Progenitor cell of endocrine pancreas (in vitro differentiated cells): ENCODE measurements at places on chromosomes 6 and 20.
A peak's percentile ranks its signal among the peaks of the same experiment; 100 is the strongest.

DNA sequence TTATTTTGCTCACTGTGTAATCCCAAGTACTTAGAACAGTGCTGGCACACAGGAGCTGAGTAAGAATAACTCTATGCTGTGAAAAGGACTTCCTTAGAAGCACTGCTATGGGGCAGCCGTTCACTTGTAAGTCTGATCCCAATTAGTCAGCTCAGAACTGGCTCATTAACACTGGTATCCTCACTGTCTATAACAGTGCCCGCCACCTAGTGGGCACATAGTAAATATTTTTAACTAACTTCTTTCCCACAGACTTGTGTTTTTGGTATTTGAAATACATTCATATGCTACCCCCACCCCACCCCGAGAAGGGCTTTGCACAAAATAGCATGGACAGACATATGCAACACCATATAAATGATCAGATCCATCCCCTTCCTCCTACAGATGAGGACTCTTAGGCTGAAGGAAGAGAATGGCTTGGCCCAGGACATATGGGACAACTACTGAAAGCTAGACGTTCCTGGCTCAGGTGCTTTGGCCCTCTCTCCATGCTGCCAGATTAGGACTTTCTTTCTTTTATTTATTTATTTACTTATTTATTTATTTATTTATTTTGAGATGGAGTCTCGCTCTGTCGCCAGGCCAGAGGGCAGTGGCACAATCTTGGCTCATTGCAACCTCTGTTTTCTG, 47.1 kb downstream of the DST start:
- no peak for DNase-seq

DNA sequence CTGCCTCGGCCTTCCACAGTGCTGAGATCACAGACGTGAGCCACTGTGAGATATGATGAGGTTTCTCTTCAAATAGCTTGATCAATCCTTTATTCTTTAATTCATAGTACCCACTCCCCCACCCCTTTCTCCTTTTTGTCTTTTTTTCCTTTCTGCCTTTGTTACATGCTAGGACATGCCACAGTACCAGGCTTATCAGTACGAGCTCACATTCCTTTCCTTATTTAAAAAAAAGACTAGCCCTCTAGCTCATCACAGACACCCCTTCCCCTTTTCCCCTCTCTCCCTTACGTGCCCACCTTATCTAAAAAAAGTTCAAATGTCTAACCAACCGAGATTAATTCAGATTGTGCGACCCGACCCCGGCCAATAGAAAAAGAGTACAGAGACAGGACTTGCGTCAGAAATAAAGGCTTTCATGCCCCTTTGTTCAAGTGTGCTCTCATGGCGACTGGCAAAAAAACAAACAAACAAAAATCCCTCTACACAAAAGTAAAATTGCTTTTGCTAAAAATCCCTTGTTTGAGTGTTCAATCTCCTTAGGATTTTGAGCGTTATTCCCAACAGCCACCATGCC, 49.2 kb downstream of the MRAP2 start:
- DNase-seq, result no peak

DNA sequence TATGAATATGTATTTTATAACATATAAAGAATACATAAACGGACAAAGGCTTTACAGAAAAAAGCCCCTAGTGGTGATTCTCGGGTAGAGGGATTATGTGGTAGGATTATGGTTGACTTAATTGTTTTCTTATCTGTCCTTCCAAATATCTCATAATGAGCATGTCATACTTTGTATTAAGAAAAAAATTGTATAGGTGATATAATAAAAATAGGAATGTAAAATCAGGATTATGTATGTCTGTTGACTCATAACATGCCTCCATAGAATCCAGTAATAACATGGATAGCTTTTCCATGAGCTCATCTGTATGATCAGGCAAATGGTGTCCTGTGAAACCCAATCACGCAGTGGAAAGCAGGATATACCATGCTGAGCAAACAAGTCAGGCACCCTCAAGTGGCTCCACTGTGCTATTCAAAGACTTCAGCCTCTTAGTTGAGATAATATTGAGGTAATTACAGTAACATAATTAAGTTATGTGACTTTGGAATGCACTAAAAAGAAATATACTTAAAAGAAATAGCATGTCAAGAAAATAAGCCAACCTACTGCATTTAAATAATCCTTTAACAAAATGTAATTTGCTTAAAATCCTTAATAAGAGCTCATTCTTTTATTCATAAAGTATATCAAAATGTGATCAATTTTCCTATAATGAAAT, 39.6 kb upstream of the PRELID3B start:
- DNase-seq, result no peak

DNA sequence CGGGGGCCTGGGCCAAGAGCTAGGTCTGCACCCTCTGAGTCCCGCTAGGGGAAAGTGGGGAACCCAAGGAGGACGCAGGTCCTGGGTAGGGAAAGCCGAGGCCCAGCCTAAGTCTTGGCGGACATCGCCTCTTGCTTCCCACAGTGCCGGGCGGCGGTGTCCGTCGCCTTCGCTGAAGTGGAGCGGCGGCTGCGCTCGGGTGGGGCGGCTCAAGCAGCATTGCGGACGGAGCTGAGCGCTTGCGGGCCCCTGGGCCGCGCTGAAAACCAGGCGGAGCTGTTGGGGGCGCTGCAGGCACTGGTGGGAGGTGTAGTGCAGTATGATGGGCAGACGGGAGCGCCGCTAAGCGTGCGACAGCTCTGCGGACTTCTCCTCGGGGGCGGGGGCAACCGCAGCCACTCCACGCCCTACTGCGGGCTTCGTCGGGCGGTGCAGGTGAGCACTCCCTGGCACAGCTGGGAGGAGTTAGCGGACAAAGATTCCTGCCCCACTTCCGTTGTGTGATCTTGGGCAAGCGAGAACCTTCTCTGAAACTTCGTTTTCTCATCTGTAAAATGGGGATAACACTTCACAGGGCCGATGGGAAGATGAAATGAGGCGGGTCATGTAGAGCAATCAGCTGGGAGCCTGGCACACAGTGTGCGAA, 4.2 kb downstream of the PRSS16 start:
- peak; percentile 89 for DNase-seq

GRCh38 chr6:127119102-127120022, 891 bp downstream of the RSPO3 start:
- DNase-seq, result peak; percentile 22

DNA sequence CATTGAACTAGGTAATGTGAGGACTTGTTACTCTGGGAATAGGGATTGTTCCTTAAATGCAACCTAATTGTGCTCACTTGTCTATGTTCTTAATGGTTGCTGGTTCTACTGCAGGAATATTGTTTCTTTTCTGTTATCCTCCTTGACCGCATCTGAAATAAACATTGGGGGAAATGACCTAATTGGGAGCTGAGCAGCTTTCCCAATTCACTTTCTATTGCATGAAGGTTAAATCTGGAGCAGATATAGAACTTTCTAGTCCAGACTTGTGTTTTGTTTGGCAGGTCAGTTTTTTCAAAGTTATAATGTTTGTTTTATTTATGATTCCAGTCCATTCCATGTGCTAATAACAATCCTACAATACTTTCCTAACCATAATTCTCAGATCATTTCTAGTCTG, 981.0 kb upstream of the CITED2 start:
- DNase-seq, result no peak

GRCh38 chr6:156864557-156864956, 87.4 kb downstream of the ARID1B start:
- DNase-seq, result no peak

GRCh38 chr6:161667957-161668356, 394.1 kb upstream of the AGPAT4 start:
- no peak for DNase-seq

GRCh38 chr6:8013763-8014162, 50.4 kb downstream of the BLOC1S5 start:
- DNase-seq, result no peak

GRCh38 chr6:166496460-166496859, 90.0 kb downstream of the RAMACL start:
- DNase-seq, result no peak

- DNase-seq, result no peak
Measured at GRCh38 chr6:32774426-32774825, 11.1 kb upstream of the HLA-DQB2 start.

DNA sequence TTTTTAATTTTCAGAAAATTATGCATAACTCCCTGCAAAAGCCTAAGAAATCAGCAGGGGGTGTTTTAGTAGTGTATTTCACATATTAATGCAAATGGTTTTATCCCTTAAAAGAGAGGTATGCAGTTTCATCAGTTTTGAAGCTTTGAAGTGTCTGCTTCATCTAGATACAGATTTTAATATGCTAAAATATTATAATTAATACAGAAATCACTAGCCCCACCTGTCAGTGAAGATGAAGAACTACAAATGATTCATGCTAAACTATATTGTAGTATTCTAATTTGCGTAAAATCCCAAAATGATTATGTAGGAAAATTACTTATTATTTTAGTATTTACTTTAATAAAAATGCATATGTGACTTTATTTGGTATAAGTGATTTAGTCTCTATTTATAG, 2.9 kb upstream of the TFB1M start:
- DNase-seq, result no peak

DNA sequence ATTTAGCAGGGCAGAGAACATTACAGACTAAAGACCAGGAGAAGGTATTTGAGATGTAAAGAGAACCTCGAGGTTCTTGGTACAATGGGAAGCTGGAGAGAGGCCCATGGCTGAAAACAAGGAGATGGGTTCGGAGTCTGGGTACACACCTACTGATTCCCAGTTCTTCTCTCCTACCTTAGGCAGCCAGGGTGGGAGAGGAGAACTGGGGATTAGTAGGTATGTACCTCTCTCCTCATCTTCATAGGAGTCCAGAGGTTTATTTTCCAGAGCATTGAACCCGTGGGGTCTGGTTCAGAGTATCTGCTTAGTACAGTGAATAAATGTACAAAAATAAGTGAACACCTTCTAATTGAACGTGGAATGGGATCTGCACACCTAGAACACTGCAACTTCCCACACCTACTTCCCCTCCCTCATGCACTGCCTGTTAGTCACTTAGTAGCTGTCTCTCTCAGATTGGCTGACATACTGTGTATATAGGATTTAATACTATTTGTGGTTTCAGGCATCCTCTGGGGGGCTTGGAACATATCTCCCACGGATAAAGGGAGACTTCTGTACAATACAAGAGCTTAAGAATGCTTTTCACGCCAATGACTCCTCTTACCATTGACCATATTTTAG, 23.5 kb upstream of the NUP153 start:
- no peak for DNase-seq
